ENCODE measurements at places on chromosomes 2 and 18. TPM values are rescaled to one million over a fixed set of nuclear protein-coding genes. Genes with fewer than 3 reads are reported as not detected.
A peak's percentile ranks its signal among the peaks of the same experiment; 100 is the strongest.

The UNC80 gene
- 0.25 TPM for total RNA-seq

The FNDC4 gene
- total RNA-seq, result 18.2 TPM

The ALLC gene
- not detected for total RNA-seq

The SIX3 gene
- total RNA-seq, result not detected

The COL4A3 gene
- total RNA-seq, result 1.5 TPM

GRCh38 chr2:238130111-238130695 is 8.3 kb upstream of the KLHL30 start:
- no peak for DNase-seq
- no peak overlapping the region for H3K27ac ChIP-seq
- no peaks in the 10 kb centered on the region for H3K36me3 ChIP-seq

GRCh38 chr18:29087616-29088246 is 910.8 kb upstream of the CDH2 start:
- no peaks in the 10 kb centered on the region for H3K36me3 ChIP-seq
- H3K4me3 ChIP-seq, result no peak overlapping the region
- H3K27me3 ChIP-seq, result no peaks in the 10 kb centered on the region
- no peak for DNase-seq
- H3K27ac ChIP-seq, result no peak overlapping the region

GRCh38 chr2:96760986-96761832 is 507 bp downstream of the CNNM4 start:
- peak overlapping the region; percentile 79 for H3K27ac ChIP-seq
- H3K4me1 ChIP-seq, result peaks cover 57% of the 10 kb centered on the region
- H3K27me3 ChIP-seq, result no peaks in the 10 kb centered on the region
- DNase-seq, result peak; percentile 92
- H3K4me3 ChIP-seq, result peak overlapping the region; percentile 95

DNA sequence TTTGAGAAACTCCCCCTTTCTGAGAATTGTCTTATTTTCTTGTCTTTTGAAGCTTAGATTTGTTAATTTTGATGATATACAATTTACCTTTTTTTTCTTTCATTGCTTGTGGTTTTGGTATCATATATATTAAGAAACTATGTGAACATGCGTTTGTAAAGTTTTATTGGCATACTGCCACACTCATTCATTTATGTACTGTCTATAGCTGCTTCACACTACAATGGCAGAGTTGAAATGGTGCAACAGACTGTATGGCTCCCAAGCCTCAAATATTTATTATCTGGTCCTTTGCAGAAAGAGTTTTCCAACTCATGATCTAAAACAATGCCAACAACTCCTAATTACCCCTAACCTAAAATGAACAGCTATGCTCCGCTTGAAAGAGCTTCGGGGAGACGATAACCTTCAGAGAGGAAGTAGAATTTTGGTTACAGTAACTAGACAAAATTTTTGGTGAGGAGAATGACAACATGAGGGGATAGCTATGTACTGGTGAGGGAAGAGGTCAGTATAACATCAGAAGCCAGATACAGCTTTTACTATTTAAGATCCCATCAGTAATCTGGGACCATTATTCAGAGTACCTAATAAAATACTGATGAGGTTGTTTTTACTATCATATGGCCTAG is 16.1 kb downstream of the PPP3R1 start:
- peaks cover 91% of the 10 kb centered on the region for H3K4me1 ChIP-seq
- H3K27ac ChIP-seq, result no peak overlapping the region
- no peaks in the 10 kb centered on the region for H3K36me3 ChIP-seq
- no peak overlapping the region for H3K4me3 ChIP-seq
- H3K27me3 ChIP-seq, result no peaks in the 10 kb centered on the region
- DNase-seq, result no peak

DNA sequence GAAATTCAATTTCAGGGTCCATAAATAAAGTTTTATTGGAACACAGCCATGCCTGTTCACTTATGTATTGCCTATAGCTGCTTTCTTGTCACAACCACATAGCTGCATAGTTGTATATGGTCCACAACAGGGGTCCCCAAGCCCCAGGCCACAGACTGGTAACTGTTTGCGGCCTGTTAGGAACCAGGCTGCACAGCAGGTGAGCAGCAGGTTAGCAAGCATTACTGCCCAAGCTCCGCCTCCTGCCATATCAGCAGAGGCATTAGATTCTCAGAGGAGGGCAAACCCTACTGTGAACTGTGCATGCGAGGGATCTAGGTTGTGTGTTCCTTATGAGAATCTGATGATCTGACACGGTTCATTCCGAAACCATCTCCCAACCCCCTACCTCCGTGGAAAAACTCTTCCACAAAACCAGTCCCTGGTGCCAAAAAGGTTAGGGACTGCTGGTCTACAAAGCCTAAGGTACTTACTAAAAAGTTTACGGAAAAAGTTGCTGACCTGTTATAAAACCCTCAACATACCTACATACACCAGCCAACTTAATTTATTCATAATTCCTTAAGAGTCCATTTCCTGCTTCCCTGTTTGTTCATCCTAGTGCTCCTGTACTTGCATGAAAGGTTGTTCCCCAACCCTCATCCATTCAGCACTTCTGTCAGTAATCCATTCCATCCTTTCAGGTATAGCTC is 40.1 kb downstream of the NDUFAF7 start:
- H3K36me3 ChIP-seq, result peaks cover 47% of the 10 kb centered on the region
- H3K4me1 ChIP-seq, result no peaks in the 10 kb centered on the region
- H3K27me3 ChIP-seq, result no peaks in the 10 kb centered on the region
- no peak for DNase-seq
- no peak overlapping the region for H3K4me3 ChIP-seq

GRCh38 chr2:34570266-34570872 is 971.3 kb upstream of the FAM98A start:
- no peaks in the 10 kb centered on the region for H3K36me3 ChIP-seq
- H3K4me1 ChIP-seq, result no peaks in the 10 kb centered on the region
- no peak overlapping the region for H3K27ac ChIP-seq
- no peaks in the 10 kb centered on the region for H3K27me3 ChIP-seq

DNA sequence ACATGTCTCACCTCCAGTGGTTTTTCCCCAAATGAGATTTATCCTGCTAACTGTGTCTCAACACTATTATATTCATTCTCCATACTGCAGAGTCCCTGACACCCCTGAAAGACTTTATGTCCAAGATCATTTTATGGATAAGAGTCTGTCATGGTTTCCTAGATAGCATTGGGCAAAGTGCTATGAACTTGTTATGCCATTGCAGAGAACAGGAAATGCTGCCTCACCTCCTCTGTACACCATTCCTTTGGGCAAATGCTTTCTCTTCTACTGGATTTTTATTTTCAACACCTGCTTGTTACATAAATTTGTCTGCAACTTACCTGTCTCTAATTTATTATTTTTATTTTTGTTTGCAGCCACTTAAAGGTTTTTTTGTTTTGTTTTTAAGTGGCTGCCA is 652.5 kb upstream of the FAM98A start:
- H3K36me3 ChIP-seq, result no peaks in the 10 kb centered on the region
- H3K4me3 ChIP-seq, result no peak overlapping the region
- H3K27me3 ChIP-seq, result no peaks in the 10 kb centered on the region

DNA sequence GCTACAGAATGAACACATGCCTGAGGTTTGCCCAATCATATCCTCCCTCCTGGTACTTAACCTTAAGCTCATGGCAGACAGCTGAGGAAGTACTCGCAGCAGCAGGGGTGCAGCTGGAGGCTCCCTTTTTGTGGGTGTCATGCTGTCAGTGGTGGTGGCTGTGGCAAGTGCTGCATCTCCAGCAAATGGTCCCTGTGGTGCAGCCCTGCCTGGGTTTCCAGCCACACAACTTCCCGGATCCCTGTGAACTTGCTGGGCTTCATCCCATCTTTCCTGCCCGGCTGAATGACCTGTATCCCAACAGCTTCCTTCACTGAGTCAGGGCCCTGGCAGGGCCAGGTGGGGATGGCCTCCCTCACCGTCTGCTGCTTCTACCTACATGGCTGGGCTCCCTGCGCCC is 5.0 kb downstream of the TMEM185B start:
- DNase-seq, result peak; percentile 81
- H3K27me3 ChIP-seq, result no peaks in the 10 kb centered on the region
- no peak overlapping the region for H3K4me3 ChIP-seq
- peaks cover 35% of the 10 kb centered on the region for H3K4me1 ChIP-seq

All from vagina (tissue), 2 donors.